Calu3 (cell line): ENCODE measurements at places on chromosomes 2 and 18. TPM values are rescaled to one million over a fixed set of nuclear protein-coding genes. Genes with fewer than 3 reads are reported as not detected.

DNA sequence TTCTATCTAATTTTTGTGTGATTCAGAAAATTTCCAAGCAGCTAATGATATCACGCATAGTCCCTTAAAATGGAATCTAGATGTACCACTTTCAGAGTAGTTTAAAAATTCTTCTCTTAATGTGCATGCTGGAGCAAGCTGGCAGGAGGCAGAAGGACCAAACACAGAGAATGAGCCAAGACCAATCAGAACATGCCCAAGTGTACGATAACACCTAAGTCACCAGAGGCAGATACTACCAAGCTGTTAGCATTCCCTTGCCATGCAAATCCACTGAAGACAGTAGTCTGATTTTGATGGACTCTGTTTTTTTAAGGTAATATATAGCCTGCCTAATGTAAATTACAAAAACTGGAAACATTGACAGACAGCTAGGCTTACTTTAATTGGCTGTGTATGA lies 109.3 kb downstream of the DNAH7 start:
- no peak overlapping the region for H3K27ac ChIP-seq
- H3K27me3 ChIP-seq = no peaks in the 10 kb centered on the region
- H3K4me3 ChIP-seq = no peak overlapping the region
- H3K4me1 ChIP-seq = no peaks in the 10 kb centered on the region
- DNase-seq = no peak
- no peaks in the 10 kb centered on the region for H3K36me3 ChIP-seq

DNA sequence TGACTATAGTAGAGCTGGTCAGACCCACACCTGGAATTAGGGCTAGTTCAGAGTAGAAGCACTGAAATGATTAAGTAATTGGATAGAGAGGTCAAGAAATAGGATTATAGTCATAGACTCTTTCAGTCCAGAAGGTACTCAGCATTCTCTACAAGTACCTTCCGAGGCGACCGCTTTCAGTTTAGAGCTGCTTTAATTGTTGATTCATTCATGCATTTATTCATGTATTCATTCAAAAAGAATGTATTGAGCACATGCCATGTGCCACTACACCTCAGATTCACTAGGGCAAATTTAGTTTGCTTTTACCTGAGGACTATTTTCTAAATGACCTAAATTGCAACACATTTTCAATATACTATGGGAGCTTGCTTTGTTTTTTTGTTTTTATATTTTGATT lies 48.7 kb downstream of the CRIM1 start:
- H3K4me1 ChIP-seq = no peaks in the 10 kb centered on the region
- no peaks in the 10 kb centered on the region for H3K27me3 ChIP-seq
- H3K36me3 ChIP-seq = no peaks in the 10 kb centered on the region
- H3K4me3 ChIP-seq = no peak overlapping the region
- no peak overlapping the region for H3K27ac ChIP-seq

DNA sequence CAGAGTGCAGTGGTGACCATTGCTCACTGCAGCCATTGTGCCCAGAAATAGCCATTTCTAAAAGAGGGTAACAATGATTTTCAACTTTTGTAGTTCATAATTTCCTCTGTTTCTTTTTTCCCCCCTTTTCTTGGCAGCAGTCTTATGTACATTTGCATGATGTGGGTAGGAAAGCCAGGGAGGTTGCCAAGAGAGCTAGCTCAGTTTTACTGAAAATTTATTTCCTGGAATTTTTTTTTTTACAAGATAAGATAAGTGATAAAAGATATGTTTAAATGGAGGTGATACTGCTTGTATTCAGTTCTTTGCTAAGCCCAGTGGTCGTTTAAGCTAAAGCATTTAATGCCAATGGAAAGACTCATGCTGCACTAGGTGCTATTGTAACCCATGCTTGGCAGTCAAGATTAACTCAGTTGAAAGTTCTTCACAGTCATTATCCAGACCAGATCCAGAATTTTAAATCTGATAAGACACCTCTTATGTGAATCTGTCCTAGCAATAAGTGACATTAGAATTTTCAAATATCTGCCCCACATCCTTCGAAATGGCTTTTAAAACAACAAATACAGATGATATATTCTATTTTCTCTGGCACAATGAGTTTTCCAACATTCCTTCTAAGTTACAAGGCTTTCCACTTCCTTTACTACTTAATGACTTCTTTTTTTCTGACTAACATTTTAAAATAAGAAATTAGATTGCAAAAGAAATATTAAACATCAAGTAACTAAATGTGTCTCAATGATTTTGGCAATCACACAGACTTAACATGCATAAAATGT lies 4.4 kb upstream of the ATP8B1 start:
- no peaks in the 10 kb centered on the region for H3K27me3 ChIP-seq
- DNase-seq = no peak
- H3K4me1 ChIP-seq = peaks cover 40% of the 10 kb centered on the region
- H3K4me3 ChIP-seq = no peak overlapping the region
- H3K36me3 ChIP-seq = peaks cover 16% of the 10 kb centered on the region

- H3K27me3 ChIP-seq = no peaks in the 10 kb centered on the region
- no peaks in the 10 kb centered on the region for H3K36me3 ChIP-seq
- no peak overlapping the region for H3K4me3 ChIP-seq
- no peak overlapping the region for H3K27ac ChIP-seq
Observed at GRCh38 chr18:74336656-74337055, 21.0 kb downstream of the C18orf63 start.

The AQP12B gene
- not detected in 2 replicates for total RNA-seq
